CD4-positive, alpha-beta T cell treated with Interleukin-4 for 1 hour (primary cell): ENCODE measurements at places on chromosomes 16 and 17.

DNA sequence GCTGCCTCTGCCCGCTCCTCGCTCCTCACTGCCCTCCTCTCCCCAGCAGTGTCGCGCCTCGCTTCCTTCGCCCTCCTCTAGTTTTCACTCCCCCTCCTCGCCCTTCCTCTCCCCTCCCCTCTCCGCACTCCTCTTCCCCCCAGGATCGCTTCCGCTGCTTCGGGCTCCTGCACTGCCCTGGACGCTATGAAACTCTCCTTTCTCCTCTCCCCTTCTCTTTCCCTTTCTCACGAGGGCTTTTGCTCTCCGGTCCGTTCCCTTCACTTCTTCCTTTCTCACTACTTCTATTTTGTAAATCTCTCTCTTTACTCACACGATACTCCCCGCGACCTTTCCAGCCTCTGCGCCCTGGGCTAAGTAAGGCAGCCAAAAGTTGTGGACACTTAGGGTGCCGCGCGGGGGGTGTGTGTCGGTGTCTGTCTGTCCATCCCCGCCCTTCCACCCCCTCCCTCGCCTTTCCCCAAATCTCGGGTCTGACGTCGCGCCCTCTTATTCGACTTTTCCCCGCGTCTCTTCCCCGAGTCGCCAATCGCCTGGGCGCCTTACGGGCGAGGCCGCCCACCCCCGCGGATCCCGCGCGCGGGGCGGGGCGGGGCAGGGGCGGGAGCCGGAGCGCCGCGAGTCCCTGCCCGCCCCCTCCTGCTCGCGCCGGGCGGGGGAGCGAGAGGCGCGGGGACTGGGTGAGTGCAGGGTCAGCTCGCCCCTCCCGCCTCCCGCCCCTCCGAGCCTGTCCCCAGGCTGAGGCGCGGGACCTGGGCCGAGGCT is at the start of gene IRX3:
IRX3 (minus strand) TSS at position 422 of the 765 bp plus-strand sequence. CDS start 737 bp downstream, outside the sequence.
- no peak for DNase-seq

GRCh38 chr17:1412185-1413110 is 12.4 kb upstream of the YWHAE start:
- no peak for DNase-seq

DNA sequence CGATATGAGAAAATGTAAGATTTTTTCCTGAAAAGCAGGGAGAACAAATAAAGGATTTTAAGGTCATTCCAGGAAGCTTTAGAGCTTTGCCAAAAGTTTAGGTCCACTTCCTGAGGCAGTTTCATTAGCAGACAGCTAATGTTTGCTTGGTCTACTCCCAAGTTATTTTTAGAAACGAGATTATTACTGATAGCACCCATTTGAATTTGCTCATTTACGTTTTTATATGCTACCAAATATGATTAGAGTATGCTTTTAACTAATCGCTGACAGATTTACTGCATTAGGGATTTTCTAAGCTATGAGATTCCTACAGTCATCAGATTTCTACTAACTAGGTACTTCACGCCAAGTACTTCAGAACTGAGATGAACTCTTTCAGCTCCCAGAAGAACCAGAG is 98.1 kb downstream of the WNT3 start:
- DNase-seq, result no peak

- DNase-seq, result no peak
Measured at GRCh38 chr16:2898831-2899563, 12.7 kb upstream of the FLYWCH1 start.

DNA sequence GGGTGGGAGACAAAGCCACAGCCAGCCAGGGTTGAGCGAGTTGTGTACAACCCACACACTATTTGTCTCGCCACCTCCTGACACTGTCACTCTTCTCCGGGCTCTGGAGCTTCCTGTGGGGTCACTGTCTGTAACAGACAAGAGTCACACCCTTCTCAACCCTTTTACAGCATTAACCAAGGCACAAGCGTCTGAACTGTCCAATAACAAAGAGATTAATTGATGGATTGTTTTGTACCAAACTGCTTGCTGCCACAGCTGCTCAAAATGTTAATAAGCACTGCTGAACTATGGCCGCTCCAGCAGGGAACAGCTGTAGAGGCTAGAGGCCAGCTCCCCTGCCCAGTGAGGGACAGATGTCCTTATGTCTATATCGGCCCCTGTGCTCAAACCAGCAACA is 25.2 kb upstream of the HYDIN start:
- peak; percentile 18 for DNase-seq

DNA sequence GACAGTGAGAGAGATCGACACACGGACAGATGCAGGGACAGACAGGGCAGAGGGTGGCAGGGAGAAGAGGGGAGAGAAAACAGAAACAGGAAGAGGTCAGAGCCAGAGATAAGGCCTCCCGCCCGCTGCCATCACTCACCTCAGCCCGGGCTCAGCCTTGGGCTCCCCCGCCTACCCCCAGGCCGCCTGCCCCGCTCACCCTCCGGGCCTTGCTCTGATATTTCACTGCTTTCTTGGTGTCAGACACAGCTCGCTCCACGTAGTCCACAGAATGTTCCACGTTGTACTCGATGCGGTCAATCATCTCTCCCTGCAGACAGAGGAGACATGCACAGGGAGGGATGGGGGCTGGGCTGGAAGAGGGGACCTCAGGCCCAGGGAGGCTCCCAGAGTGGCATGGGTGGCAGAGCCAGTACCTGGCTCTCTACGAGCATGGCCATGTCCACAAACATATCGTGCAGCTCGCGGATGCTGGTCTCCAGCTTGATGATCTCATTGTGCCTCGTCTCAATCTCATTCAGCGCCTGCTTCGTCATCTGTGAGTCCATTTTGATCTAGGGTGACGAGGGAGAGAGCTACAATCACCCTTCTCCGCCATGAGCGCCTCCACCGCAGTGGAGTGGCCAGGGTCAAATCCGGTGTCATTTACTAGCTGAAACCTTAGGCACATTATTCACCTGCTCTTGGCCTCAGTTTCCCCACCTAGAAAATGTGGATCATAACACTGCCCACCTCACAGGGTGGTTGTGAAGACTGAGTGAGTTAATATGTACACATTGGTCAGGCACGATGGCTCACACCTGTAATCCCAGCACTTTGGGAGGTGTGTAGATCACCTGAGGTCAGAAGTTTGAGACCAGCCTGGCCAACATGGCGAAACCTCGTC is 8.2 kb downstream of the HSD3B7 start:
- no peak for DNase-seq

GRCh38 chr17:72090108-72090507 is 30.7 kb upstream of the SOX9 start:
- no peak for DNase-seq

DNA sequence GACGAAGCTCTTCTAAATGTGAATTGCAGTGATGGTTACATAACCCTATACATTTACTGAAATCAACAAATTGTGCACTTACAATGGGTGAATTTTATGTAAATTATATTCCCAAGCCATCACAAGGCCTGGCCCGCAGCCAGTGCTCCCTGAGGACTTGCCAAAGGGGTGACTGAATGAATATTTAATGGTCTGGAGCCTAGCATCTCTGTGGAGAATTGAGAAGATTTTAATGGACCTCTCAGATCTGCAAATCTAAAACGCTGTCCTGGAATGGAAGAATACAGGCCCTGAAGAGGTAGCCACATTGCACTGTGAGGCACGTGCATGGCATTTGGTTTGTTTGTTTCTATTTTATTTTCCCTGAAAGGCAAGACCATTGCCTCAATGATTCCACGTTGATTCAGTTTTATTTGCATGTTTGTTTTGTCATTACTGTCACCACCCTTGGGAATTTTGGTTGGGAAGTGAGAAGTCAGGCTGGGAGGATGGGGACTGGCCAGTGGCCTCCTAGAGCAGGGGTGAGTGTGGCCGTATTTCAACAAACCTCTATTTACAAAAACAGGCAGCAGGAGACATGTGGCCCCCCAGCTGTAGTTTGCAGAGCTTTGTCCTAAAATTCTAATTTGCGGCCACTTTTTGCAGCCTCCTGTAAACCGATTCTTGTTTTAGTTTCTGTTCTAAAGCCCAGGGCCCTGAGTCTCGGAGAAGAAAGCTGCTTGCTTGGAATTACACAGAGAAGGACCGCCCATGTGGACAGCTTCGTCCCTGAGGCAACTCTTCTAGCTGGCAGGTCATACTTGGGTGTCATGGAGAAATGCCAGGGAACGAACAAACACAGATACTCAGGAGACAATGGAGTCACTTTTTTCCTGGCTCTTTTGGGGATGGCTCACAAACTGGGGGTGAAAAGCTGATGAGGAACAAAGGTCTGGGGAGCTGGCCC is 40.5 kb upstream of the GCSH start:
- DNase-seq, result no peak

DNA sequence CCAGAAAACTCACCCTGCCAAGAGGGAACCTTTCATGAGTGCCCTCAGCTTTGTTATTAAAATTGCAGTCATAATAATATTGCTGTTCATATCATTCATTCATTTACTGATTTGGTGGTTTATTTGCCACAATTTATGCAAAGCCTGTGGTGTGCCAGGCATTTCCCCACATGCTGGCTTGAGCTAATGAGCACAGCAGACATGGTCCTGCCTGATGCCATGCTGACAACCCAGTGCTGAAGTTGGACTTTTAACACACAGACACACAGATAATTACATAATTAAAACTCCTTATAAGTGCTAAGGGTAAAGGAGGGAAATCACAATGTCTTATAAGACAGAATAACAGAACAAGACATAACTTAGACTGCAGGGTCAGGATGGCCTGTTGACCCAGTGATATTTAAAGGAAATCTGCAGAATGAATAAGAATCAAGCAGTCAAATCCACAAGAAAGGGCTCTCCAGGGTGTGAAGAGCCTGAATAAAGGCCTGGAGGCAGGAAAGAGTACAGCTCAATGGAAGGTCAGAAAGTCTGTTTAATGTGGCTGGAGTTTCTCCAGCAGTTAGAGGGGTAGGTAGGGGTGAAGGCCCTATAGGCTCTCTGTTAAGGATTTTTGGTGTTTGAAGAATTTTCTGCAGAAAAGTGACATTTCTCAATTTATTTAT is 196.9 kb upstream of the CDH11 start:
- no peak for DNase-seq

DNA sequence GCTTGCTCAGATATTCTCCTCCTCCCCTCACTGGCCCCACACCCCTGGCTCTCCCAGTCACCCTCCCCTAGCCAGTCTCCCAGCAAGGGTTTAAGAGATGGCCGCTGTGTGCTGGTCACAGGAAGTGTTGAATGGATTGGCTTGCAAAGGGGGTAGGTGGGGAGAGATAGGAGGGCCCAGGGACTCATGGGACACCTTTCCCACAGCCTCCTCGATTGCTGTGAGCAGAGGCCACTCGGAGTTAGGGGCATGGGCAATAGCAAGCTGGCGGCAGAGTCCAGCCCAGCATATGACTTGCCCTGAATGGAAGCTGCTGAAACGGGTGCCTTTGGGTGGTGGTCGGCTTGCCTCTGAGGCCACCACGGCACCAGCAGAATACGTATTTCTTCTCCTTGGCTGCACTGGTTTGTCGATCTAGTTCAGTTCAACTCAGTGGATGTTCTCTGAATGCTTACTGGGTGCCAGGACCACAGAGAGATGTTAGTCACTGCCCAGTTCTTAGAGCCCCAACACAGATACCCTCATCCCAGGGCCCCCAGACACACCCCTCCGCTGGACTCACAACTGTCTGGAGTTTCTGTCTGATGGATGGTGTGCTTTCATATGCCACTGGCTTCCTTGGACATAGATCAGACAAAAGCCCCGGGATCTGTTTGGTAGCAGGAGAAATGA is 6.0 kb downstream of the WFIKKN2 start:
- DNase-seq, result no peak

DNA sequence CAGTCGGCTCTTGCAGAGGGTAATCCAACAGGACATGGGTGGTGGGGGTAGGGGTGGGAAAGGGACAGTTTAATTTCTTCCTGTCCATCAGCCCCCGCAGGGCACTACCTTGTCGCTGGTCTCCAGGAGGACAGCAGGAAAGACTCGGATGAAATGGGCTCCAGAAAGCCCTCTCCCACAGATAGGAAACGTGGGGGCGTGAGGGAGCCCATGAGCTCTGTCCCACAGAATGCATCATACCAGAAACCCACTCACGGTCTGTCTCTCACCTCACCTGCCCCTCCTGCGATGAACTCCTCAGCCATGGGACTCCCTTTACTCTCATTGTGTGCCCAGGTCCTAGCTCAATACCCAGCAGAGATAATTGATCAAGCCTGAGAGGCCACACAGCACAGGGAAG is 240.1 kb downstream of the GSG1L start:
- DNase-seq, result no peak

- no peak for DNase-seq
Measured at GRCh38 chr16:20202747-20203146, 124.6 kb downstream of the GP2 start.

GRCh38 chr16:81758376-81758775 is 20.7 kb upstream of the PLCG2 start:
- no peak for DNase-seq

DNA sequence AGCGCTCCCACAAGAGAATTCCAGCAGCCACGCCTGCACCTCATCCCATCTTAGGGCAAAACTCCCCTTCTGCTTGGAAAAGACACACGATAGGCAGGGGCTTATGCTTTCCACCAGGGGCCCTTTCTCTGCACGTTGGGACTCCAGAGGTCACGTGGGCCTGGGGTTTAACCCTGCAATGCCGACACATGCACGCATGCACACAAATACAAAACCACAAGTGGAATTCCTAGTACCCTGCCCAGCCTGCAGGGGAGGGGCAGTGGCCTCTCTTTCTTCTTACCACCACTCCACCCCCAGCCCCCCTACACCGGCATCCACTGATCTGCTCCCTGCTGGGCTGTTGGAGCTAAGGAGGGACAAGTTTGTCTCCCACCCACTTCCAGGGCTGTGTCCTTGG is 16.8 kb upstream of the CCDC182 start:
- no peak for DNase-seq

- DNase-seq, result no peak
Measured at GRCh38 chr17:792277-792676, 10.1 kb downstream of the MRM3 start.

DNA sequence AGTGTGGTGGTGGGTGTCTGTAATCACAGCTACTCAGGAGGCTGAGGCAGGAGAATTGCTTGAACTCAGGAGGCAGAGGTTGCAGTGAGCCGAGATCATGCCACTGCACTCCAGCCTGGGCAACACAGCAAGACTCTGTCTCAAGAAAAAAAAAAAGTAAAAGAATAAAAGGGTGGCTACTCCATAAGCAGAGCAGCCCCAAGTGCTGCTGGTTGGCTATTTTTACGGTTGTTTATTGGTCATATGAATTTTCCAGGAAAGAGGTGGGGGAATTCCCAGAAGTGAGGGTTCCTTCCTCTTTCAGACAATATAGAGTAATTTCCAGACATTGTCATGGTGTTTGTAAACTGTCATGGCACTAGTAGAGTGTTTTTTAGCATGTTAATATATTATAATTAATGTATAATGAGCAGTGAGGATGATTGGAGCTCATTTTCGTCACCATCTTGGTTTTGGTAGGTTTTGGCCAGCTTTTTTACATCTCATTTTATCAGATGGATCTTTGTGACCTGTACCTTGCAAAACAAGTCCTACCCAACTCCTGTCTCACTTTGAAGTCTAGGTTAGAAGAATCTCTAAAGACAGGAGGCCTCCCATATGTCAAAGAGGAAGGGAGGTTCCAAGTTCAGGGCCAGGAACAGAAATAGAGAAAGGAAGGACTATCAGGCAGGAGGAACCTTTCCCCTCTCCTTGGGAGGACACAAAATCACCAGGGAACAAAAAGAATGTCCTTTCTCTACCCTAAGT is 39.1 kb downstream of the HOXB1 start:
- peak; percentile 52 for DNase-seq
